Left renal pelvis (tissue), 4 donors: ENCODE measurements at places on chromosomes 16 and 17. TPM values are rescaled to one million over a fixed set of nuclear protein-coding genes. Genes with fewer than 3 reads are reported as not detected.

RPRML gene
- polyA plus RNA-seq: not detected

CD300LG gene
- polyA plus RNA-seq: 0.89 TPM

MIEF2 gene
- polyA plus RNA-seq: 14.2 TPM

POLR2A gene
- 116 TPM for polyA plus RNA-seq

CSH1 gene
- not detected for polyA plus RNA-seq

SMIM22 gene
- 13.5 TPM for polyA plus RNA-seq

SLC47A2 gene
- polyA plus RNA-seq: 7.0 TPM

DNA sequence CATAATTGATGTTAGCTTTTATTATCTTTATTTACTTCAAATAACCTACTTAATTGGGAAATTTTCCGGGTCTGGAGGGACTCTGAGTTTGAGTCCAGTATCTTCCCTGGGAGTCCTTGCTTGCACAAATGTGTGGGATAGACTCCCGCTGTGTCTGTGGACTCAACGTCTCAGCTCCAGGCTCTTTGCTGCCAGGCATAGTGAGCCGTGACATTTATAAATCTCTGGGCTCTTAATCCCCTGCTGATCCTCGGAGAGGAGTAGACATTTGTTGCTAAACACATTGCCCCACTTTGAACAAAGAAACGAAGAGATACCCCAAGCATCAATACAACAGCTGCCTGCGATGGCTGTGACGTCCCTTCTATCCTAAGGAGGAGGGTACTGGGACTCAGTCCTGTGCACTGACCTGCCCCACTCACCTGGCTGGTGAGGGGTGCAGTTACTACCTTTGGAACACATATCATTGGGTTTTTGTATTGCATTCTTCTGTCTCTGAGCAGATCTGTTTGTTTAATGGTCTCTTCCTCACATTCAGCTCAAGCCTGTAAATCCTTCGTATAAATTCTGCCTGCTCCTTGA lies 316.9 kb downstream of the HAPSTR1 start:
- DNase-seq: no peak

- no peak for DNase-seq
Measured at GRCh38 chr17:37823996-37824395, 79.1 kb upstream of the HNF1B start.

DNA sequence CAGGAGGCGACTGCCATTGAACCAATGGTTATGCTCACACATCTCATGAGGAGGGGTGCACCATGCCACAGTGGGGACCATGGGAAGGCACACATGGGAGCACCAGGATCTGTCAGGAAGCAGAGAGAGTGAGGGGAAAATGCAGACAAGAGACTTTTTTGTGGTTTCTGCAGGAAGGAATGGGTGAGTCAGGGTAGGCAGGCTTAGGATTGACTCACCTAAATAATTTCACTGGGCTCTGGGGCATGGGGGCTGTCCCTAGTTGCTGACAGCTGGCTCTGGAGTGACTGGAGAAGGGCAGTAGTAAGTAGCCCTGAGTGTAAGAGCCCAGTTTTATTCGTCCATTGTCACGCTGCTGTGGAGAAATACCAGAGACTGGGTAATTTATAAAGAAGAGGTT lies 202.4 kb downstream of the AXIN2 start:
- no peak for DNase-seq

GRCh38 chr17:8884336-8884990 lies 17.0 kb upstream of the PIK3R6 start:
- DNase-seq: no peak

GRCh38 chr16:20084624-20085226 lies 11.0 kb upstream of the GPR139 start:
- no peak for DNase-seq
